ENCODE measurements at places on chromosomes 6 and 20.

GRCh38 chr6:142853244-142854180, 91.5 kb downstream of the HIVEP2 start:
- no peak for DNase-seq

DNA sequence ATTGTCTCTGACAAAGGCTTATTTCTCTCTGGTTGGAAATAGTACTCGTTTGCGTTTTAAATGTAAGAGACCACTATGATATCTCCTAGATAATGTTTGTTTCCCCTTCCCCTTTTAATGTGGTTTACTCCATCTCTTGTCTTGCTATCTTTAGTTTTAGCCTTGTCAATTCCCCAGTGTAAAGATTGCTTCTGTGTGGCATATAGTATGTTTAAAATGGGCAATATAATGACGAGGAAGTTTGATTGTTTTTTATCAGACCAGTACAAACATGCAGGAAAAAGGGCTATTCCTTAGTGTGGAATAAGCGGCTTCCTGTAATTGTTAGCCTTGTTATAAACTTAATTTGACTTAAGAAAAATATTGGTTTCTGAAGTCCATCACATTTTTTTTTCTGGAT, 3.1 kb downstream of the QKI start:
- no peak for DNase-seq

GRCh38 chr20:58558486-58559367, 43.5 kb upstream of the APCDD1L start:
- no peak for DNase-seq

GRCh38 chr6:157763129-157763903, 59.7 kb upstream of the SNX9 start:
- no peak for DNase-seq

DNA sequence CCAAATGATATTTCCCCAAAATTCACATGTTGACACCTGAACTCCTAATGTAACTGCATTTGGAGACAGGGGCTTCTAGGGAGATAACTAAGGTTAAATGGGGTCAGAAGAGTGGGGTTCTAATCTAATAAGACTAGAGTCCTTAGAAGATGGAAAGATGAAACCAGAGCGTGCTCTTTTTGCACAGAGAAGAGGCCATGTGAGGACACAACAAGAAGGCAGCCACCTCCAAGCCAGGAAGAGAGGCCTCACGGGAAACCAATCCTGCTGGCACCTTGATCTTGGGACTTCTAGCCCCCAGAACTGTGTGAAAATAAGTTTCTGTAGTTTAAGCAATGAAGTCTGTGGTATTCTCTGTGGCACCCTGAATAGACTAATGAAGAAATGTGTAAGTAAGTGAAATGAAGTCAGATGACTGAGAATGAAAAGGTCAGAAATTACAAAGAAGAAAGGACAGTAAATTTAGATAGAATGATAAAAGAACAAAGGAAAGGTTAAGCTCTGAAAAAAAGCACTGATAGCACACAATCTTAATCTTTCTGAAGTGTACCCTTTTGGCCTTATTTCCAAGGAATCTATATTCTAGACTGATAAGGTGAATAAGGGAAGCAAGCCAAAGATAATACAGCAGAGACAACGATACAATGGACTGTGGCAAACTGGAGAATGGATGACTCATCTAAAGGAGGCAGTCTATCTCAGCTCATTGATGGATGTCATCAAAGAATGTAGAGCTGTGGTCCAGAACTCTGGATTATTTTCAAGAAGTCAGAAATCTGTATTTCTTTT, 110.4 kb downstream of the MYB start:
- DNase-seq, result no peak

- no peak for DNase-seq
These were observed 149.1 kb downstream of the ZNF217 start for GRCh38 chr20:53444401-53445149.

- DNase-seq, result no peak
These were observed 61.3 kb upstream of the MYLIP start for GRCh38 chr6:16067568-16067967.

DNA sequence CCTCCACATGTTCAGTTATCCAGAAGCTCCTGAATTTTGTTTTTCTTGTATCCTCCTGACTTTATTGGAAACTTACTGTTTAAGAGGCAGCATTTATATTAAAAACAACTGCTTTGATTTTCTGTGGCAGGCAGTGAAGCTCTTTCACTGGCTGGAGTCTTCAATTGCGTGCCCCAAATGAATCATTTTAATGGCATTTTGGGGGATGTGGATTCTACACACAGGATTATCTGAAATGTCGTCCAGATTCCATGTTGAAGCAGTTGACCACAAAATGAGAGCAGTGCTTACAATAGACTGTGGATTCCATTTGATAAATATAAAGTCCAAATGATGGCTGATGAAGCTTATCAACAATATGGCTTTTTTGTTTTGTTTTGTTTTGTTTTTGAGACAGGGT, 41.0 kb upstream of the HIVEP1 start:
- peak; percentile 63 for DNase-seq

DNA sequence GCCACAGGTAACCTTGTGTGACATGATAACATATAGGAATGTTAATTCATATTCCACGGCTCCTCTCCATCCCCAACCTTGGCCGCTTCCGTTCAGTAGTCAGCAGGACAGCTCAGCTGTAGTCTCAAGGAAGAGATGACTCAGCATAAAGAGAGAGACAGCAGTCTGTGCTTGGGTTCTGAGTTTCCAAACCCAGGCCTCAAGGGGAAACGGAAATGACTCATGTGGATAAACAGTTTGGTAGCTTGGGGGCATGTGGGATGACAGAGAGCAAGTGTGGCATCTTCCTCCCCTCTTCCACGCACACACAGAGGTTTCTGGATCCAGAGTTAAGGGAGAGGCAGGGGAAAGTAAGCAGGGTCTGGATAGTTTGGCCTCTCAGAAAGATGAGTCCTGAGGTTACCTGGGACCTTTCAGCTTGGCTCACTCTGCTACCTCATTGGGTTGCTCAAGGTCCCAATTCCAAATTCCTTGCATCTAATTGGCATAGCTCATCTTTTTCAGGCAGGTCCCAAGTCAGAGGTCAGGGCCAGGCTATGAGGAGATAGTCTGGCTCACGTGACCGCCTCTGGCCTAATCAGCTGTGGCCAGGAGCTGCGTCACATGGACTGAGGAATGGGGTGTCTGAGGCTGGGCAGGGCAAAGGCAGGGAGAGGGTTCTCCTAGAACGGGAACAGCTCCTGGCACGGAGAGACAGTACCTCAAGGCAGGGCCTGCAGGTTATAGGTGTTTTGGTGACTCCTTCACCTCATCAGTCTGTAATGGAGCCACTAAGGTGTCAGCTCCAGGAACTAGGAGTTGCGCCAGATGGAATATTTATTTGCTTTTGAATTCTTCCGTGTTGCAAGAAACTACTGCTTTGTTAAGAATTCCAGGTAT, 36.5 kb upstream of the MLN start:
- peak; percentile 87 for DNase-seq

All from skeletal muscle cell (primary cell).